Activated T-cell treated with anti-CD3 and anti-CD28 coated beads for 1 hour (primary cell): ENCODE measurements at places on chromosomes 2 and 18.

DNA sequence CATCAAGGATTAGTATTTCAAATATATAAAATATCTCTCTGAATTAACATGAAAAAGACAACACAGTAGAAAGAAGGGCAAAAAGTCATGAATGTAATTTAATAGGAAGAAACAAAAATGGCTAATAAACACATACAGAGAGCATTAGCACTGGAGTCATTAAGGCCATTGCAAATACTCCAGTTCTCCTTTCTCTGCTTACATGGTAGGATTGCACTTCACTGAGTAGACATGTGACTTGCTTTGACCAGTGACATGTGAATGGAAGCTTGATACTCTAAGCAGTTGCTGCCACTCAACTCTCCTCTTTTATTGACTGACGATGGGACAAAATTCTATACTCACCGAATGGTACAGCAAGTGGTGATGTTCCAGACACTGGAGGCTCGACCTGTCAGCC is 153.9 kb upstream of the LGALSL start:
- DNase-seq: no peak

- no peak for DNase-seq
Measured at GRCh38 chr18:44803019-44803650, 122.4 kb downstream of the SETBP1 start.

GRCh38 chr2:10284108-10284870 is 18.4 kb upstream of the HPCAL1 start:
- no peak for DNase-seq

- no peak for DNase-seq
Measured at GRCh38 chr2:235508371-235509160, 14.7 kb downstream of the AGAP1 start.

GRCh38 chr2:226916669-226917068 is 80.8 kb downstream of the RHBDD1 start:
- no peak for DNase-seq

- no peak for DNase-seq
Measured at GRCh38 chr18:59980188-59980637, 80.4 kb downstream of the PMAIP1 start.

GRCh38 chr18:5380586-5380985 is 85.1 kb upstream of the ZBTB14 start:
- DNase-seq: no peak

DNA sequence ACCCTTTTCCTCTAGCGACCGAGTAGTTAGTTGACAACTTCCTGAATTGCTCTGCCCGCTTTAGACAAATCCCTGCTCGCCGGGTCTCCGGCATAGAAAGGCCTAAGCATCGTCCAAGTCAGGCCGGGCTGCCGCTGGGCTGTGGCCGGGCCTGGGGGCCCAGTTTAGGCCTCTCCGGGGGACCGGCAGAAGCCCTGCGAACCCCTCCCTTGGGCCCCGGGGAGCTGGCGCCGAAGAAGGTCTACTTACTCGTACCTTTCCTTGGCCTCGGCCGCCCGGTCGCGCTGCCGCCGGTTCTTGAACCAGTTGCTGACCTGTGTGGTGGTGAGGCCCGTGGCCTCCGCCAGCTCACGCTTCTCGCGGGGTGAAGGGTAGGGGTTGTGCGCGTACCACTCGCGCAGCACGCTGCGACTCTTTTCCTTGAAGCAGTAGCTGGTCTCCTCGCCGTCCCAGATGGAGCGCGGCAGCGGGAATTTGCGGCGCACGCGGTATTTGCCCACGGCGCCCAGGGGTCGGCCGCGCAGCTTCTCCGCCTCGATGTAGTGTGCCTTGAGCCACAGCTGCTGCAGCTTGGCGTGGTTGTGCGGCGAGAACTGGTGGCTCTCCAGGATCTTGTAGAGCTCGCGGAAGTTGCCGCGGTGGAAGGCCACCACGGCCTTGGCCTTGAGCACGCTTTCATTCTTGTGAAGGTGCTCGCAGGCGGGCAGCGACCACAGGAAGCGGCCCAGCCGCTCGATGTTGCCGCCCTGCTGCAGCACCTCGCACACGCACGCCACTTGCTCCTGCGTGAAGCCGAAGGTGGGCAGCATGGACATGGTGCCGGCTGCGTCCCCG is 739 bp downstream of the SIX2 start:
- no peak for DNase-seq

DNA sequence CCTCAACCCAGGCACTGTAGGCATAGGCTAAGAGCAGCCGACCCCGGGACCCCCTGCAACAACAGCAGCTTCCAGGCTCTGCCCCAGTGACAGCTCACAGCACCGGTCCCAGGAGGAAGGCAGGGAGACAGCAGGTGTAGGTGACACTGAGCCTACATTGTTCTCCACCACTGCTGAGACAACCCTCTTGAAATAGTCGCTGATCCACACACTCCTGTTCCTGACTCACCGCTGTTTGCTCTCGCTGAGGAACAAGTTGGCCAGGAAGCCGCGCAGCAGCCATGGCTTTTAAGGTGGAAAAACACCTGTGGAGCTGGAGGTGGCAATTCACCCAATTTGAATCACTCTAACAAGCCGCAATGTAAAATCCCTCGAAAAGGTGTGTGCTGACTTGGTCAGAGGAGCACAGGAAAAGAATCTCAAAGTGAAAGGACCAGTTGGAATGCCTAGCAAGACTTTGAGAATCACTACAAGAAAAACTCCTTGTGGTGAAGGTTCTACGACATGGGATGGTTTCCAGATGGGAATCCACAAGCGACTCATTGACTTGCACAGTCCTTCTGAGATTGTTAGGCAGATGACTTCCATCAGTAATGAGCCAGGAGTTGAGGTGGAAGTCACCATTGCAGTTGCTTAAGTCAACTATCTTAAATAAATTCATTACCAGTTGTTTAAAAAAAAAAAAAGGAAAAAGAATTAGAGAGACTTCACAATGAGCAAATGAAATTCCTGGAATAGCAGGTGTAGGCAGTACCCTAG is 167.5 kb downstream of the ARL4C start:
- no peak for DNase-seq

DNA sequence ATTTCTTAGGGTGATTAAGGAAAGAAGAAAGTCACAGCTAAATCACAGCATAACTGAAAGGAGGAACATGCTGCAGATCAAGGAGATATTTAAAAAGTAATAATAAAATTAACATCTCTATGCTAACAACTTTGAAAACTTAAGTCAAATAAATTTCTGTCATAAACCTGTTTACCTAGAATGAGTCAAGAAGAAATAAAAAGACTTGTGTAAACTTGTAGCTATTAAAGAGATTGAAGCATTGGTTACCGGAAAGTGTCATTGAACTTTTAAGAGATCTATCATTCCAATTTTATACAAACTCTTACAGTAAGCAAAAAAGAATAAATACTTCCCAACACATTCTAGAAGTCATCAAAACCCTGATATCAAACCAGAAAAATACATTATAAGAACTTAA is 520.1 kb upstream of the SYT4 start:
- no peak for DNase-seq

DNA sequence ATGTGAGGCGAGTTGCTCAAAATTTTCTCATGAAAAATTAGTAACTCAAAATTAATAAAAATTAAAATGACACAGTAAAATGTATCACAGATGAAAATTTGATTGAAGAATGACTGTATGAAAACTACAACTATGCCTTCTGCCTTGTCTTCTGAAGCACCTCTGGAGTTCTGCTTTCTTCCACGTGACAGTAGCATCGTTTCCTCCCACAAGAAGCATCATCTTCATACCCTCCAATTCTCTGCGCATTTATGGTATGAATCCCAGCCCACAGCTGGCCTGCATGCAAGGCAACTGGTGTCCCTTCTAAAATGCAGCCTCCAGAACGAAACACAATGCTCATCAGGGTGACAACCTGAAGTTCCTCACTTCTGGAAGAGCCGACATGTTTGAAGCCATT is 189.9 kb downstream of the MYO1B start:
- DNase-seq: no peak

DNA sequence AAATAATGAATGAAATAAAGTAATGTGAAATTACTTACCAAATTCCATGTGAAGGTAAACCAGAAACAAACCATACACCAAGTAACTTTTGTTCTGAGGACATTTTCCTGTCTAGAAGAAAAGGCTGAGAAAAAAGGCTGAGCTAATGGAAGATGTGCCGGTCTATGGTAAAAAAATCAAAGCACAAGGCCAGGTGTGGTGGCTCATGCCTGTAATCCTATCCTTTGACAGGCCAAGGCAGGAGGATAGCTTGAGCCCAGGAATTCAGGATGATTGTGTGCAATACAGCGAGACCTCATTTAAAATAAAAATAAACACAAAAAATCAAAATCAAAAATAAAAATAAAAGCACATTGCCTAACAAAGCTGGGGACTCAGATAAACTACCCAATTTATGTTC is 6.7 kb downstream of the ORC4 start:
- no peak for DNase-seq

DNA sequence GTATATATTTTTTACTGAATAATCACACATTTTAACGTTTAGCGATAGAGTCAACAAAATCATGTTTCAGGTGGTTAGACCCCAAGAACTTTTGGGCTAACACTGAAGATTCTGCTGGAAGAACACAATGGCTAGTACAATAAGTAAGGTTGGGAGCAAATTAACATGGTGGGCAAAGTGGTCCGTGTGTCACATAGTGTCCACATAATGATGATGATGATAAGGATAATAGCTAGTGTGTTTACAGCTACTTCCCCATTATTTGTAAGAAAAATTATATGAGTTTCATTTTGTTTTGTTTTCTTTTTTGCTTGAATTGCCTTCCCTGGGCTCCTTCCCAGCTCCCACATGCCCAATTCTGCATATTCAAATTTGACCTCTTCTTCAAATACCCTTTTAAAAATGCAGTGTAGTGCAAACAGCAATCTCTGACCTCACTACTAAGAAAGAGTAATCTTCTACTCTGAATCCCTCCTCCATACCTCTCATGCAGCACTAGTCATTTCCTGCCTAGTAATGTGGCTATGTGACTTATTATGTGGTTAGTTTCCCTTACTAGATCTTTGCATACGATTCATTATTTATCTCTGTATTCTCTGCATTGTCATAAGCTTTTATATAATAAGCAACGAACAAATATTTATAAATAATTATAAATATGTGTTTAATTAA is 16.9 kb upstream of the VPS54 start:
- no peak for DNase-seq

DNA sequence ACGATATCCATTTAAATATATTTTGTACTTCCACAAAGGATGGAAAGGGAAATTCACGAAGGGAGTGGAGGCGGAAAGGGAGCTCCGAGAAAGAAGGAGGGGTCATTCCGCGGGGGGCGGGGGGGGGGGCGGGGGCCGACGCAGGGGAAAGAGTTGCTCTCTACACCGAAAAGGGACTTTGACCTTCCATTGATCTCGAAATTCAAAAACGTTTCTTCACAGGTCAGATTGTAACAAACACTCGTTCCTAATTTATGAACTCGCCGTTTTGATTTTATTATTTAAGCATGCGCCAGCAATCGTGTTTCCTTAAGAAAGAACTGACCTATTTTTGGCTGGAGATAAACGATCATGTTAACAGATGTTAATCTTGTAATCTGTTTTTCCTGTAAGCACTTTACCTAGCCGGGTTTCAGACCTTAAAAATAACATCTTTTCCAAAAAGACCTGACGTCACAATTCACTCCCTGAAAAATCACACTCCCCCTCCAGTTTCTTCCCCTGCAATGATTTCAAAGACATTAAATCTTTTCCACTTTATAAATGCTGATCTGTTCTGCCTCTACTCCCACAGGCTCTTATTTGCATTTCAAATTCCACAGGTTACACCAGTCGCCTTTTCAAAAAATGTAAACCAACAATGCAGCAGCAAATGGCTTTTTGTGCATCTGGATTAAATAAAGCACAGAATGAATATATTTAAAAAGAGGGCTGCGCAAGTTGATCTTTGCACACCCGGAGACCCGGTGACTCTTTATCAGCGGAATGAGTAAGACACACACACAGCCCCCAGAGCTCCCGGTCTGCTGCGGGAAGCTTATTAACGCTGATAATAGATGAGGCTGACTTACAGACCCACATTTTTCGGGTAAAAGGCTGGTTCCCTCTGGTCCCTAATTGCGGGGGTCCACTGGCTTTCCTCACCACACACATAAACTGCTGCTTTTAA is 1.6 kb downstream of the ZNF516 start:
- no peak for DNase-seq

DNA sequence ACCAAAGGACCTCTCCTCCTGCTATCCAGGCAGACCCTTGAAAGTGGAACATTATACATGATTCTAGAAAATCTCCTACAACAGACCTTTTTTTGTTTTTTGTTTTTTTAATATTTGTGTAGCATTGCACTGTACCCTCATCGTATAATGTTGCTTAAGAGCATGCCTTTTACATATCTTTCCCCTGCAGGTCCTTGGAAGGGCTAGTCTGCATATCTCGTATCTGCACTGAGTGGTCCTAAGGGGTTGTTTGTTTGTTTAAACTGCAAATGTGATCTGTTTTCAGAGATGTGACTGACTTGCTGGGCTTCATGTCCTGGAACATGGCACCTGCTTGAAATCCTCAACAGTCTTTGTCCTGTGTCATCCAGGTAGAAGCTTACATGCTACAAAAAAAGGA is 204.1 kb downstream of the FAM210A start:
- no peak for DNase-seq

GRCh38 chr2:176764921-176765320 is 447.7 kb upstream of the HNRNPA3 start:
- no peak for DNase-seq
